ENCODE measurements at places on chromosomes 1 and 21. TPM values are rescaled to one million over a fixed set of nuclear protein-coding genes. Genes with fewer than 3 reads are reported as not detected.

The PDZK1 gene
- 0.92 TPM for total RNA-seq

- no peak for DNase-seq
Measured at GRCh38 chr1:220438741-220439140, 89.2 kb upstream of the MARK1 start.

DNA sequence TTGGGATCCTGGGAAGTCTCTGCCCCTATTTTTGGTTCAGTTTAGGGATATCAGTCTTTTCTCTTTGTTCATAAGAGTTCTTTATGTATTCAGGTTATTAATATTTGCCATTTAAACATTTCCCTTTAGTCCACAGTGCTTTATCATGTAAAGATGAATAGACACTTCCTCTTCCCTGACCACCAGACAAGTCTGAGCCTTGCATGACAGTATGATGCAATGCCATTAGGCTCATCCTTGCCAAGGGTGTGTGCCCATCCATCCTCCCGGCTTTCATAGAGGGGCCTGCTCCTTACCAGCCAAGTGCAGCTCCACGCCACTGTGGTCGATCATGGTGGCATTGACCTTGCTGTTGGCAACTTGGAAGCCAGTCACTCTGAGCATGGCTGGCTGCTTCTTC, 52.1 kb downstream of the ZSCAN20 start:
- no peak for DNase-seq

DNA sequence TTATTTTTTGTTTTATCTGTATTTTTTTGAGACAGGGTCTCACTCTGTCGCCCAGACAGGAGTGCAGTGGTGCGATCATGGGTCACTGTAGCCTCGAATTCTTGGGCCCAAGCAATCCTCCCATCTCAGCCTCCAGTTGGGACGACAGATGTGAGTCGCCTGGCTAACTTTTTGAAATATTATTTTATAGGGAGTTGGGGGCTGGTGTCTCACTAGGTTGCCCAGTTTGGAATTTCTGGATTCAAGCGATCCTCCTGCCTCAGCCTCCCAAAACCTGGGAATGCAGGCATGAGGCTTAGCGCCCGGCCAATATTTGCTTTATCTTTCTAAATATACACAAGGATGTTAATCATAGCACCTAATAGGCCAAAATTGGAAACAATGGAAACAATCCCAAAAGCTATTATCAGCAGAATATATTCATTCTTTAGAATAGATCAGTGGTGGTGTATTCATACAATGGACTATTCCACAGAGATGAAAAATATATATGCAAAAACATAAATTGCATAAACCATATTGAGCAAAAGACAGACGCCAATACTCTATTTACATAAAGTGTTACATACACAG, 55.9 kb downstream of the DAP3 start:
- no peak for DNase-seq

DNA sequence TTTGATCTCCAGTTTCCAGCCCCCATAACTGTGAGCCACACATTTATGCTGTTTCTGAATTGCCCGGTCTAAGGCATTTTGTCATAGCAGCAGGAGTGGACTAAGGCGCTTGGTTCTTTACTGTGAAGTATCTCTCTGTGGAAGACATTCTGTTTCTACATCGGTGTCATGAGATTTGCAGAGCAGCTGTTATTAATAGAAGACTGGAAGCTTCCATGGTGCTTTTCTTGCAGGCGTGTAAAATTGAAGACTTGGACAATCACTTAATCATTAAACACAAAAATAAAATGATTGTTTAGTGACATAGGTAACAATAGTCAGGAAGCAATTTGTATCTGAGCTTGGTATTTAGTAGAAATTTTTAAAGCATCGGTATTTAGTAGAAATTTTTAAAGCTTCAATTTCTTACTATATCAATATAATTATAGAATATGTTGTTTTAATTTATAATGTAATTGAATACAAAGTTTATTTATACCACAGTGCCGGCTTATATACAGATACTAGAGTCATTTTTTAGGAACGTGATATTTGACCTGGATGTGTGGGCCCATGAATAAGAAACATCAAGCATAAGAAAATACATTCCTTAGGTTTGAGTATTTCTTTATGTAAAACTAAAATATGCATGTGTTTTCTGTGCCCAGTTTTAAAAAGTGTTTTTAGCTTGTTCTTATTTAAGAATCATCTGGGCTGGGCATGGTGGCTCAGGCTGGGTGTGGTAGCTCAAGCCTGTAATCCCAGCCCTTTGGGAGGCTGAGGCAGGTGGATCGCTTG, 60.6 kb upstream of the COL6A1 start:
- DNase-seq, result peak; percentile 17

DNA sequence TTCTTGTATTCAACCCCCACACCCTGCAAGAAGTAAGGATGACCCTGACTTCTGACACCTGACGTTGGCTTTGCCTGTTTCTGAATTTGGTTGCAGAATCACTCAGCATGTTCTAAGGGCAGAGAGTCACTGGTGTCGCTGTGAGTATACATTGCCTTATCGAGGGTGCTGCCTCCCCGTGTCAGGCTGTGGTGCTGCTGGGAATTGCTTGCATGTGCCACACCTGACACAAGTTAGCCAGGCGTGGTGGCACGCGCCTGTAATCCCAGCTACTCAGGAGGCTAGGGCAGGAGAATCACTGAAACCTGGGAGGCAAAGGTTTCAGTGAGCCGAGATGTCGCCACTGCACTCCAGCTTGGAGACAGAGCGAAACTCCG, 45.9 kb downstream of the WDR4 start:
- DNase-seq, result no peak

- no peak for DNase-seq
Measured at GRCh38 chr1:62084310-62084890, 110.2 kb upstream of the L1TD1 start.

- DNase-seq, result no peak
Measured at GRCh38 chr1:232561381-232561780, 68.6 kb downstream of the SIPA1L2 start.

The CRNN gene
- total RNA-seq, result not detected

The OR6K3 gene
- total RNA-seq, result not detected

DNA sequence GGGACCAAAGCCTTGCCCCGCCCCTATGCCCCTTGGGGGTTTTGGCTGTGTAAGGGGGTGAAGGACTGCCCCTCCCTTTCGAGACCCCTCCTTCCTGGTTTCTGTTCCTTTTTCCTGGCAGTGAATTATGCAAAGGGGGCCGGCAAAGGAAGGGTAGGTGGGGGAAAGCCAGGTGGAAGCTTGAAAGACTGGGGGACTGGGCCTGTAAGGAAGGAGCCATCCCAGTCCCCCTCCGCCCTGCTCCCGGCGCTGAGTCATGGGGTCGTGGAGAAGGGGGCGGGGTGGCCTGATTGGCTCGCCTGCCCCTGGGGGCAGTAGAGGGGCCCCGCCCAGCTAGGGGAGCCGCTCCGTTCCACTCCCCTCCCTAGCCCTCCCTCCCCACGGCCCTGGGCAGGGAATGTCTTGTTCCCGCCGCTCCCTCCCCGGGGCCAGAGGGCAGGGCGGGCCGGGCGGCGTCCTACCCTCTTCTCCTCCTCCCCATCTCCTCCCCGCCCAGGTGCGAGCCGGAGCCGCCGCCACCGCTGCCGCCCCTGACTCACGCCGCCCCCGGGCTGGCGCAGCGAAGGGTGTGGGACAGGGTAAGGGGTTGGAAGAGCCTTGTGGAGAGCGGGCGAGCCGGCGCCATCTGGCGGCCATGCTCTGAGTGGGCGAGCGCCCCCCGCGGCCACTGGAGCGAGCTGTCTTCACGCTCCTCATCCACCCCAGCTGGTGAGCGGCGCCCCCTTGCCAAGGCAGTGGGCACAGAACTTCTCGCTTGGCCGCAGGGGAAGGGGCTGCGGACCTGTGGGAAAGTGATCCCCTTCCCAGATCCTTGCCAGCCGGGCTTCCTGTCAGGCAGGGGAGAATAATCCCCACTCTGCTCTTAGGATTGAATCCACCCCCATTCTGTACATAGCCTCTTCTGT, 14.7 kb downstream of the ZBTB7B start:
- DNase-seq, result peak; percentile 74

DNA sequence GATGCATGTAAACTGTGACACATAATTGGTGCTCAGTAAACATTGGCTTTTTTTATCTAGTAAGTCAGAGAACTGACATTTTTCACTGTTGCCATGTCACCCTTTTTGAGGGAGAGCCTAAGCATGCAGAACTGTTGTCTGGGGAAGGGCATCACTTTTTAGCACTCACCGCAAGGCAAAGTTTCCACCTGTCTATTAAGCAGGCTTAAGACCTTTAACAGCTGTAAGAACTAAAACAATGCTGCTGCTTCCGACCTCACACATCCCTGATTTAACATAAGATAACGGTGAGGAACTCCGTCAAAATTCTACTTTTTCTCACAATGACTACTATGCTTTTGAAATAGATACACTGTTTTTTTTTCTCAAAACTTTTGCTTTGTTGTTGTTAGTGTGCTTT, 554.8 kb downstream of the NUF2 start:
- DNase-seq, result peak; percentile 15

DNA sequence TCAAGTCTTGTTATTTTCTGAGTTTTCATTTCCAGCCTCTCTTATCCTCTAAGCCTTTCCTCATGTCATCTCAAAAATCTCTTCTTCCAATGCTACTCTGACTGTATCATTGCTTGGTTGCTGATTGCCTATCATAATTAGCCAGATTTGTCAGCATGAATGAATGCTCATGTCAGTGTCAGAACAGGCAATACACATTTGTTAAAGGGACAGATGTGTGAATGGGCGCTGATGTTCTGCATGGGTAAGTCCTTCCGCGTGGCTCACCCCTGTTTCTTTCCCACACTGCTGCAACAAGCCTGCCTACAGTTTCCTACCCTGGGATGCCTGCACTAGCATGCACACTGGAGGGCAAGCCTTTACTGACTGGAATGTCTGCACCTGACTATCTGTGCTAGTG, 100.6 kb downstream of the RHOU start:
- no peak for DNase-seq

DNA sequence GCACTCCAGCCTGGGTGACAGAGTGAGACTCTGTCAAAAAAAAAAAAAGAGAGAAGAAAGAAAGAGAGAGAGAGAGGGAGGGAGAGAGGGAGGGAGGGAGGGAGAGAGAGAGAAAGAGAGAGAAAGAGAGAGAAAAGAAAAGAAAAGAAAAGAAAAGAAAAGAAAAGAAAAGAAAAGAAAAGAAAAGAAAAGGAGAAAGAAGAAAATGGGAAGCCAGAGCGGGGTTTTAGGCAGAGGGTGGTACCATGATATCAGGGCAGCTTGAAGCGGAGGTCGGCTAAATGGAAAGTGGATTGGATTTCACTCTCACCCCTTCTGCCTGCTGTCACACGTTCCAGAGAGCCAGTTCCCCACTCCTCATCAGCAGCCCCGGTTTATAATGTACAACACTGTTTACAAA, 1.9 kb downstream of the TMCO4 start:
- DNase-seq, result no peak

DNA sequence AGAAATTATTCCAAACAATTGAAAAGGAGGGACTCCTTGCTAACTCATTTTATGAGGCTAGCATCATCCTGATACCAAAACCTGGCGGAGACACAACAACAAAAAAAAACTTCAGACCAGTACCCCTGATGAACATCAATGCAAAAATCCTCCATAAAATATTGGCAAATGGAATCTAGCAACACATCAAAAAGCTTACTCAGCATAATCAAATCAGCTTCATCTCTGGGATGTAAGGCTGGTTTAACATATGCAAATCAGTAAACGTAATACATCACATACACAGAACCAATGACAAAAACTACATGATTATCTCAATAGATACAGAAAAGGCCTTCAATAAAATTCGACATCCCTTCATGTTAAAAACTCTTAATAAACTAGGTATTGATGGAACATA, 440.1 kb downstream of the NUF2 start:
- no peak for DNase-seq

Measured in HFFc6 (cell line).